Hypothalamus (tissue), 51 donors: ENCODE measurements at places on chromosomes 7 and 10.
A peak's percentile ranks its signal among the peaks of the same experiment; 100 is the strongest.

GRCh38 chr10:92278996-92279696 is 11.7 kb downstream of the CPEB3 start:
- DNase-seq: no peak

- no peak for DNase-seq
Observed at GRCh38 chr7:84912993-84913635, 273.7 kb downstream of the SEMA3D start.

- DNase-seq: no peak
Observed at GRCh38 chr7:29139191-29139590, 7.1 kb downstream of the CPVL start.

- DNase-seq: no peak
Observed at GRCh38 chr10:88731296-88731695, 25.2 kb downstream of the LIPK start.

- DNase-seq: no peak
Observed at GRCh38 chr10:33234831-33235237, 99.6 kb downstream of the NRP1 start.

GRCh38 chr10:71697938-71698709 is 21.5 kb downstream of the C10orf105 start:
- no peak for DNase-seq

DNA sequence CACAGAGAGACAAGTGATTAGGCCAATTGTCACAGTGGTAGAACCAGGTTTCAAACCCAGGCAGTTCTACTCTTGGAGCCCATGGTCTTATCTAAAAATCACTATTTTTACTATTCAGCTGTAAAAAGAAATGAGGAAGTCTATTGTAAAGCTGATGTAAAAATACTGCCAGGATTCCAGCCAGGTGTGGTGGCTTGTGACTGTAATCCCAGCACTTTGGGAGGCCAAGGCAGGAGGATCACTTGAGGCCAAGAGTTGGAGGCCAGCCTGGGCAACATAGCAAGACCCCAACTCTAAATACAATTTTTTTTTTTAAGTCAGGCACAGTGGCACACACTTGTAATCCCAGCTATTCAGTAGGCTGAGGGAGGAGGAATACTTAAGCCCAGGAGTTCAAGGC is 40.4 kb downstream of the HIP1 start:
- no peak for DNase-seq

GRCh38 chr7:98297626-98298286 is 16.3 kb downstream of the BRI3 start:
- DNase-seq: no peak

DNA sequence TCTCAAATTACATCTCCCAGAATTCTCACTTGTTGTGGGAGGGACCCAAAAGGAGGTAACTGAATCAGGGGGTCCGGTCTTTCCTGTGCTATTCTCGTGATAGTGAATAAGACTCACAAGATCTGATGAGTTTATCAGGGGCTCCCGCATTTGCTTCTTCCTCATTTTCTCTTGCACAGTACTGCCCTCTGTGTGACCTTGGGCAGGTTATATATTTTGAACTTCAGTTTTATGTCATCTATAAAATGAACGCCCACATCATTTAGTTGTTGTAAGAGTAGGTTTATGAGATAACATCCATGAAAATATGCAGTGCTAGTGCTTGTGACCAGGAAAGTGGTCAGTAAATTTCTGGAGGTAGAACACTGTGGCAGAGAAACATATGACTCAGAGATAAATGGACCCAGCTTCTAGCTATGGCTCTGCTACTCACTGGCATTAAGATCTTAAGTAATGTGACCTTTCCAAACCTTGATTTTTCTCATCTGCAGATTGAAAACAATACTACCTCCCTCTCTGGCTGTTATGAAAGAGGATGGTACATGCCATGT is 44.3 kb downstream of the SCRN1 start:
- DNase-seq: no peak

GRCh38 chr7:53475776-53476175 is 440.3 kb downstream of the POM121L12 start:
- no peak for DNase-seq

DNA sequence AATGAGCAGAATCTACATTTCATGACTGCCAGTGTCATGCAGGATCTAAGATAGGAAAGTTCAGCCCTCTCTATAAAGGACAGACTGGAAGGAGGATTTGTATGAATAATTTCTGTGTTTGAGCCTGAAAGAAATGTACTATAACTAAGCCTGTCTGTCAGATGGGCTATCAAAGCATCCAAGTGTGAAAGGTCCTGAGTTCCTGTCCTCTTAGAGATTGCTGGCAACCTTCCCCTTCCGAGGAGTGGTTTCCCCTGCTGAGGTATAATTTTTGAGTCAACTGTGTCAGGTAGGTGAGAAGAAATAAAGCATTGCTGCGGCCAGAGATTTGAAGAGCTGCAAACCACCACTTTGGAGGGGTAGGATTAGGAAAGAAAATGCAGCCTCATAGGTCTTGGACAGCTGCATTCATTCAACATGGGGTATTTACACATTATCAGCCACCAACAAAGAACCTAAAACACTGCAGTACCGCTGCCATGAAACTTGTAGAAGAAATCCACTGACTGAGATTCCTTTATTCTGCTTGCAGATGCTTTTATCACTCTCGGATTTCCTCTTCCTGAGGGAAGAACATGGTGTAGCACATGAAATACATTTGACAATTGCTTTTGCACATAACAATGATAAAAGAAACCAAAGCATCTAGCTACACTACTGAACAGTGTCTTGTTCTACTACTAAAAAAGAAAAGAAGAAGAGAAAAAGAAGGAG is 189.1 kb downstream of the DGKI start:
- no peak for DNase-seq

GRCh38 chr7:140917258-140917657 is 7.5 kb downstream of the BRAF start:
- DNase-seq: no peak

- DNase-seq: no peak
Observed at GRCh38 chr7:133829336-133829897, 297.7 kb upstream of the LRGUK start.

DNA sequence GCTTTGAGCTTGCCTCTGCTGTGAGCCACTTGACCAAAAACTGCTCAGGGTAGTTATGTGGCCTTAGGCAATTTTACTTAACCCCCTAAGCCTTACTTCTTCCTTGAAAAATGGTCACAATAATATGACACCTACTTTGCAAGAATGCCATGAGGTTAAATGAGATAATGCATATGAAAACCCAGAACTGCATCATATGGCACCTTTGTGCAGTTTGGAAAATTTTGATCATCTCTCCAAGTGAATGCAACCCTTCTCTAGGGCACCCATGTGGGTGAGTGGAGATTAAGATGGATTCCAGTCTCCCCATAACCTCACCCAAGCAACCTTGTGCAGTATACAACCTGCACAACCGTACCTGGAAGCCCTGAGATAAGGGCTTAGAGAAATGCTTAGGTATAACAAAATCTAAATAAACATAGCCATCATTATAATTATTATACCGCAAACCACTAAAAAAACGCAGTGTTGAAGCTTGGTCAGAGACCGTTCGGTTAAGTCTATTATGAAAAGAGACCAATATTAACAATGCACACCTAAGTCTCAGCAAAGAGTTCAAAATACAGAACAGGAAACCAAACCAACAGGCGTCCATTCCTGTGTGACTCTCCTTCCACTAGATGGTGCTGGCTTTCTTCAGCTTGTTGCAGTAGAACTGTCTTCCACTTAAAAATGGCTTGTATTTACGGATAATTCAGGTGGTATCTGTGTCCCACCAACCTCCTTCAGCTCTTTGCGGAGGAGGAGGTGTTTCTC is 21.0 kb upstream of the ASB15 start:
- DNase-seq: no peak

GRCh38 chr7:83271212-83272099 is 108.8 kb upstream of the PCLO start:
- peak; percentile 11 for DNase-seq

- peak; percentile 47 for DNase-seq
Observed at GRCh38 chr10:77501152-77501845, 136.3 kb downstream of the KCNMA1 start.

DNA sequence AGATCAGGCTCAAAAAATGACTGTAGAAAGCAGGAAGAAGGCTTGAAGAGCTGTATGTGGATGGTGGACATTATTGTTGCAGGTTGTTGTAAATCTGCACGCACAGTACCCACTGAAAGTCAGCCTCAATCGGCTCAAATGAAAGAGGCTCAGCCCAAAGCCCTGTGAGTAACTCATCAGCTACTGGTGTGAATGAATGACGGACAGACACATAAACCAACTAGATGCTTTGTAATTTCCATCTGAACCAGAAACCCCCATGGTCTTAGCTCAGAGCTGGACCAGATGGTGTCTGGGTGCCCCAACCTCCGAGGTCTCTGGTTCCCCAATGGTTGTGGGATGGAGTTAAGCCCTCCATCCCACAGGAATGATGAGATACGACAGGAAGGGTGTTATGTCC is 7.4 kb downstream of the CALN1 start:
- no peak for DNase-seq

GRCh38 chr7:120028636-120029035 is 244.3 kb upstream of the KCND2 start:
- no peak for DNase-seq

GRCh38 chr10:103512591-103513379 is 19.3 kb downstream of the NEURL1 start:
- no peak for DNase-seq

DNA sequence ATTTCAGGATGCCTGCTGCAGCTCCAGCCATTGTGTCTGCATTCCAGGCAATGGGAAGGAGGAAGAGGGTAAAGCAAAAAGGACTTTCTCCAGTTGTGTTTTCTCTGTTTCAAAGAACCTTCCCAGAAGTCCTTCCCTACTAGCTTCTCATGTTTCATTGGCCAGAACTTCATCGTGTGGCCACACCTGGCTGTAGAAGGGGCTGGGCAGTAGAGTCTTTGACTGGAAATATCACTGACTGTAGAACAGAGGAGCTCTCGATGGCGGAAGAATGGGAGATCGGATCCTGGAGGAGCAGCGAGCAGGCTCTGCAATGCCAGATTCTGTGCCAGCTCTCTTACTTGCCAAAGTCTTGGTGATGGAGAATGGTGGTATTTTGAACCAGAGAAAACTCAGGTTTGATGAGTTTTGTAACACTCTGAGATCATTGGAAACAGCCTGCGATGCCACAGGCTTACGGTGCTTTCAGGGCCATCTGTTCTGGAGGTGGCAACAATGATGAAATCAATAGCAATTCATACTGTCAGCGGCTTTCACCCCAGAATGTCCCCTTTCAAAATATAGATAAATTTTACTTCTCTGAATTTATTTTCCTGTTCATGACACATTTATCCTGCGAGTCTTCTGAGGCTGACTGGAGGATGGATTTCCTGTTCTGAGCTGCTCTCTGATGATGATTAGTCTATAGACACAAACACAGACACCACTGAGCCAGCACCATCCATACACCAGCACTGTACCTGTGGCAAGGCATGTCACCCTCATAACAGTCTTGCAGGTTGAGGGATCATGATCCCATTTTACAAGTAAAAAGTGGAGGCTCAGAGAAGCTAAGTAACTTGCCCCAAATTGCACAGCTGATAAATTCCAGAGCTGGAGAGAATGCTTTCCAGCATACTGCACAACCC is 204.2 kb downstream of the EMX2 start:
- DNase-seq: no peak

- no peak for DNase-seq
Observed at GRCh38 chr7:102889851-102890250, 22.9 kb upstream of the LRRC17 start.

DNA sequence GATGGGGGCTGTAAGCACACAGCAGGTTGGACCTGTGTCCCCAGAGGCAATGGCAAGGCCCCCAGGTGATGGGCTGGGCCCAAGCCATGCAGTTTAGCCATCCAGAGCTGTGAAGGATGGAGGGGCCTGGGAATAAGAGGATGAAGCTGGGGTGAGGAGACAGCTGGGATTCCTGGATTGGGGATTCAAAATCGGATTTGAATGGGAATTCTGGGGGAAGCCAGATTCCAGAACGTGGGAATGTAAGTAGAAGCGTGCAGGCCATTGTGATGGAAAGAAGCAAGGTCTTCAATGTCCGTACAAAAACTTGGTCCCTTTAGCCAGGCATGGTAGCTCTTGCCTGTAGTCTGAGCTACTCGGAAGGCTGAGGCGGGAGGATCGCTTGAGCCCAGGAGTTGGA is 9.8 kb downstream of the SH2B2 start:
- no peak for DNase-seq

DNA sequence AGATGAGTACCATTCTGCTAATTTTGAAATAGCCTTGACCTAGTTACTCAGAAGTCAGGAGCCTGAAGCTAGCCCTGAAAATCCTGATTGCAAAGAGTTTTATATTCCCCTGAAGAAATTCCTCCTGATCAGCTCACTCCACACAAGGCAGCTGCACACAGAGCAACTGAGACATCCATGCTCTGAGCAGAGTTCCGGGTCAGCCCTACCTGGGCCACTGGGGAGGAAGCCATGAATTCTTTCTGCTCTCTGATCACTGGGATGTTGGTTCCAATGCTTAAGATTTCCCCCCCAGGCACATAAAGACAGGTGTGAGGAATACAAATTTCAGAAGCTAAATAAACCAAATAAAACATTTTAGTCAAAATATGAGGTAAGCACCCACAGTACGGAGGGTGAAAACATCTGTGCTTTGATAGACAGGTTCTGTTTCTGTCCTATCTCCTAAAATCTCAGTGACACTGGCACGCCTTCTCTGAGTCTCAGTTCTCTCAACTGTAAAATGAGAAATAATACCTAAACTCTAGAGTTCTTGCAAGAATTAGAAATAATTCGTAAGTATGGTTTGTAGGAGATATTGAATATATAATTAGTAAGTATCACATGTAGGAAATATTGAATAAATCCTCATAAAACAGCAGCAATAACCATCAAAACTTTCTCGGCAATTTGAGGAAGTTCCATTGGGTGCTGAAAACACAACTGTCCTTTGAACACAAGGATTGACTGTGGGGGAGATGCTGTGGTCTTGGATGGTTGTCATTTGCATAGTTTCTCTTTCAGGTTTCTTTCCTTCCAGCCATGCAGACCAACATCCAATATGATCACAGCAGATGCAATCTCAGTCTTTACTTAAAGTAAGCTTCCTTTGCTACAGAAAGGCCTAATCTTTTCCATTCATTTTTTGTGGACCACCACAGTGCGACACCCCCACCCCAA is 133.0 kb upstream of the TNS3 start:
- DNase-seq: no peak

DNA sequence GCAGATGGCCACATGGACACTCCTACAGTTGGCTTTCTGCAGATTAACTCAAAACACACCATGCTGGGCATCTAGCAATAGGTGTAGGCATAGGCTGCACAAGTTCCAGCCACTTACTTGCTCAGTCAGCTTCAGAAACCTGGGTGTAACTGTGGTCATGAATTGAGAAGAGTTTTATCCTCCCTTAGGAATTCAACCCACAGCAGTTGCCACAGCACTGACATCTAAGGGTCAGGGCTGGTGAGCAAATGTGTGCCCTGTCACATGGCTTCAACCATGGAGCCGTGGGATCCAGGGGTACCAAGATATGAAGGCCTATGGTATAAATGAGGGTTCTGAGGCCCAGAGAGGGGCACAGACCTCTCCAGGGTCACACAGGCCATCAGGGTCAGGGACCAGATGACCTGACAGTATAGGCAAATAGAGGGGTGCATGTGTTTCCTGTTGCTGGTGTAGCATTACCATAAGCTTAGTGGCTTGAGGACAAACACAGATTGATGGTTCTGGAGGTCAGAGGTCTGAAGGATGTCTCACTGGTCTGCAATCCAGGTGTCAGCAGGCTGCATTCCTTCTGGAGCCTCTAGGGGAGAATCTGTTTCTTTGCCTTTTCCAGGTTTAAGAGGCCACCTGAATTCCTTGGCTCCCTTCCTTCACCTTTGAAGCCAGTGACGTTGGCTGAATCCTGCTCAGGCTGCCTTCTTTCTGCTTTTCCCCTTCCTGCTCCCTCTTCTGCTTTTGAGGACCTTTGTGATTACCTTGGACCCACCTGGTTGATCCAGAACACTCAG is 24.1 kb downstream of the MINDY4 start:
- no peak for DNase-seq

- DNase-seq: no peak
Observed at GRCh38 chr10:81909453-81909852, 34.5 kb downstream of the NRG3 start.
